ENCODE measurements at places on chromosomes 2 and 18.

DNA sequence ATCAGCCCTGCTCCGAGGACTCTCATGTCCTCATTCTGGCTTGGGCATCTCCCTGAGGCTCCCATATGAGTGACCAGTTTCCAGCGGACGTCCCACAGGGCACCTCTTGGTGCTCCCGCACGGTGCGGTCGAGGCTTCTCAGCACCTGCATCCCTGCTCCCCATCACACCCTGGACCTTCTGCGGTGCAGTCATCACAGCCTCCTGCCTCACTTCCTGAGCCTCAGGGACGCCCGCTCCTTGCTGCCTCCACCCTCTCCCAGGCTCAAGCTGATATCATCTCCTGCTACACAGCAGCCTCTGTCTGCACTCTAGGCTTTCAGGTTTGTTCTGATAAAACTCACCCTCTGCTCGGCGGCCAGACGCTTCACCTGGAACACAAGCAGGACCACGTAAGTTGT lies 185.0 kb downstream of the TMEM18 start:
- DNase-seq: no peak

DNA sequence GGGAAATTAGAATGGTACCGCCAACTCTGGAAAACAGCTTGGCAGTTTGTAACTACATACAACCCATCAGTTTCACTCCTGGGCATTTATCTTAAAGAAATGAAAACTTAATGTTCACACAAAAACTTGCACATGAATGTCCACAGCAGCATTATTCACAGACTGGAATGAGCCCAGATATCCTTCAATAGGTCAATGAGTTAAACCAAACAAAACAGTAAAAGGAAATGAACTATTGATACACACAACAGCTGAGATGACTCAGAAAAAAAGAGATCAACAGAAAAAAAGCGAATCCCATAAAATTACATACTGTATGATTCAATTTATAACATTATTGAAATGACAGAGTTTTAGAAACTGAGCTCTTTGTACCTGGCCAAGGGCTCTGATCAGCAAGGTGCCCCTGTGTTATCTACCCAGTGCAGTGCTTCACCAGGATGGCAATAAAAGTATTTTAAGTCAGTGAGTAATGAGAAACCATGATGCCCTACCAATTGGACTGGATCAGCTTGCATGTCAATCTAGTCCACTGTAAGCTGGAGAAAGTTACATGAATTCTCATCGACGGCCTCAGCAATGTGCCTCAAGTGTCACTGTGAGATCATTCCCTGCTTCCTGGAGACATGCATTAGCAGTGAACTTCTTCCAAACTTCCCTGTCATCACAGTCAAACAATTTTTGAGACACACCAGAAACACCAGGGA lies 21.9 kb downstream of the TMEM237 start:
- DNase-seq: no peak

DNA sequence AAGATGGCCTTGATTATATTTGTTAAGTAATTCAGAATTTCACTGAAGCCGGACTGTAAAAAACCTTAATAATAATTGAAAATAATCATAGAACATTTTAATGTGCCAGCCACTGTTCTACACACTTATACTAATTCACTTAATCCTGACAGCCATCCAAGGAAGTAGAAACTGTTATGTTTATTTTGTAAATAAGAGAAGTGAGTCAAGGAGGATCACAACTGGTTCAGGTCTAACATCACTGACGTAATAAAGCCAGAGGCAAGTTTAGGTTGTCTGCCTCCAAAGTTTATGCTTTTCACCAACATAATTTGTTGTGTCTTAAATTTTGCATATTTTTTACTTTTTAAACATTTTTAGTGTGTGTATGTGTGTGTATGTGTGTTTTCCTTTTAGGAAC lies 436.1 kb downstream of the LRRTM4 start:
- DNase-seq: no peak

DNA sequence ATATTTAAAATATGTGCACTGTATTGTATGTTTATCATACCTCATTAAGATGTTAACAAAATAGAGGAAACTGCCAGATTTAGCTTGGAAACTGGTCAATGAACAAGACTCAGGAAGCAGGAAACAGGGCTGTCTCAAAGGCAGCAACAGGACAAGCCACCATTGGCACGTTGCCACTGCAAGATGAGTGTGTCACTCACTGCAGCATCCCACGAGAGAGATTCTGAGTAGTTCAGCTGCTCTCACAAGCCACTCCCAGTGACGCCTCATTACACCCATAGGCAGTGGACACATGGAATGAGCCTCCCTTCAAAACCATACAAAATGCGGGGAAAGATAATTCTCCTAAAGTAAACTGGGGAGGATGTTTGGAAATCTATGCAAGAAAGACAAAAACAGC lies 181.9 kb upstream of the DLGAP1 start:
- no peak for DNase-seq

DNA sequence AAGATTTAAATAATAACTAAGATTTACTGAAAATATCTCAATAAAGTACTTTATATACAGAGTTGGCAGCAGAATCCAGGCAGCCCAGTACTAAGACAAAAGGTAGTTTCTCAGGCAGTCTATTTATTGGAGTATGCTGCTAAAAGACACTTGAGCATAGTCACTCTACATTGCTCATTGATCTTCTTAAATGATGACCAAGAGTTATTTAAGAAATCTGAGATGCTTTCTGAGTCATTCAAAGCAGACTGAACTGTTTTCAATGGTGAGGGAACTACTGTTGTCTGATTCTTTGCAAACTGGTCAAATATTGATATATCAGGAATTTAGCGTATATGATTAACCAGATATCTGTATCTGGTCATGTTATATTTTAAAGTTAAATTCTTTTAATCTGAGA lies 133.6 kb downstream of the PHLPP1 start:
- DNase-seq: no peak

- no peak for DNase-seq
These were observed 17.1 kb upstream of the ANKRD62 start for GRCh38 chr18:12076424-12077140.

DNA sequence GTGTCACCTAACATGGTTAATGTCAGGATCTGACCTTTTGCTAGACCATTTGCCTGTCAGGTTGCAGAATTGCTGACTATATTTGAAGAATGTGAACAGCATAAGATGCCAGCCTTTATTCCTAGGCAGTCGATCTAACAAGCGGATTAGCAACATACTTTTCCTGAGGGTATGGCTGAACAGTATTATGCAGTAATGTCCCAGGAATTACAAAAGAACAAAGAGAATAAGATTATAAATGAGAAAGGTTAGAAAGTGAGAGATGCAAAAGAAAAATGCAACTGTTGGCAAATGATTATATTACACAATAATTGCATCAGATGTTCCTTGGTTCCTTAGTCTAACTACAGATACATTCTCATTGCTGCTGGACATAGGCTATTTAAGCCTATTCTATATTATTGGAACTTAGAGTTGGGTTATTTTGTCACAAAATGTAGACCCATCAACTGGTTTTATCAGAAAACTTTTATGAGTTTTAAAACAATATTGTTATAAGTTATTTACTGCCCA lies 647.1 kb upstream of the CRIM1 start:
- DNase-seq: no peak

GRCh38 chr2:150339951-150340350 lies 147.5 kb downstream of the RND3 start:
- DNase-seq: no peak

- DNase-seq: no peak
These were observed 38.7 kb downstream of the ZNF521 start for GRCh38 chr18:25313268-25313667.

GRCh38 chr2:220148471-220149248 lies 521.2 kb downstream of the SLC4A3 start:
- DNase-seq: no peak

- DNase-seq: peak; percentile 31
These were observed 1.3 kb upstream of the ACKR3 start for GRCh38 chr2:236568068-236568921.

DNA sequence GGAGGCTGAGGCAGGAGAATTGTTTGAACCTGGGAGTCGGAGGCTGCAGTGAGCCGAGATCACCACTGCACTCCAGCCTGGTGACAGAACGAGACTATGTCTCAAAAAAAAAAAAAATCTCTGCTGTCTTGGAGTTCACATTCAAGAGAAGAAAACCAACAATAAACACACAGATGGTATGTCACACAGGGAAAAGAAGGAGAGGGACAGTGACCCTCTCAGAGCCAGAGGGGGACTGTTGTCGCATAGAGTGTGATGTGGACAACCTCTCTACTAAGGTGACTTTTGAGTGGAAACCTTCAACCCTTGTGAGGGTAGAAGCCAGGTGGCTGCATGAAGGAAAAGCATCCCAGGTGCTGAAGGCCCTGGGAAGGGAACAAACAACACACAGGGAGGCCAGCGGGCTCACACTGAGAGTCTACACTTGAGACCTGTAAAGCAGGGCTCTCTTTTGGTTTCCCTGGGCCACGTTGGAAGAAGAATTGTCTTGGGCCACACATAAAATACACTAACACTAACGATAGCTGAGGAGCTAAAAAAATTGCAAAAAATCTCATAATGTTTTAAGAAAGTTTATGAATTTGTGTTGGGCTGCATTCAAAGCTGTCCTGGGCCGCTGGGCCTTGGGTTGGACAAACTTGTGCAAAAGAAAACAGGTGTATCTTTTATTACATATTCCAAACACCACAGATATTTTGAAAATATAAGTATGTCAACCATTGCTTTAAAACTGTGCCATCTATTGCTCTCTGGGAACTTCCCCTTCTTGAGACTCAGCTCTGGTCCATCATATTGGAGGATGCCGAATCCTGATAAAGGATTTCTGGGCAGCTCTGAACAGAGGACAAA lies 136.0 kb downstream of the DDX1 start:
- no peak for DNase-seq

DNA sequence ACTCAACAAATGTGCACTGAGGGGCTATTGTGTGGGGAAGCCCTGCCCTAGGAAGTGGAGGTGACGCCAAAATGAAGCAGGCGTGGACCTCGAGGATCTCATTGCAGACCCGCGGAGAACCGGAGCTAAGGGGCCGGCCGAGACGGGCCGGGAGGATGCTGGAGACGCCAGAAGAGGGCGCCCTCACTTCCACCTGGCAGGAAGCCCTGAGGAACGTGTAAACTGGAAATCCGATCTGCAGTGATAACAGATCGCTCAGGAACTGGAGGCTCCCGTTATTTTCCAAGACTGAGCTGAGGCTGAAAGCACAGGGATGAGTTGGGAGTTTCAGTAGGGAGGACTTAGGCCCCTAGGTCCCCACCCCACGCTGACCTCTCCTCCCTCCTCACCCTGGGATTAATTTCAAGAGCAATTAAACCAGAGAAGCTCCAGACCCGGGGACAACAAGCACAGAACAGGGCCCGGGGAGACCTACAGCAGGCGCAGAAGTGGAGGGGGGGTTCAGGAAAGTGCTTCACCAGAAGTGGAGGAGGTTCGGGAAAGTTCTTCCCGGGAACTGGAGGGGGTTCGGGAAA lies 7.7 kb upstream of the COL6A3 start:
- peak; percentile 81 for DNase-seq

DNA sequence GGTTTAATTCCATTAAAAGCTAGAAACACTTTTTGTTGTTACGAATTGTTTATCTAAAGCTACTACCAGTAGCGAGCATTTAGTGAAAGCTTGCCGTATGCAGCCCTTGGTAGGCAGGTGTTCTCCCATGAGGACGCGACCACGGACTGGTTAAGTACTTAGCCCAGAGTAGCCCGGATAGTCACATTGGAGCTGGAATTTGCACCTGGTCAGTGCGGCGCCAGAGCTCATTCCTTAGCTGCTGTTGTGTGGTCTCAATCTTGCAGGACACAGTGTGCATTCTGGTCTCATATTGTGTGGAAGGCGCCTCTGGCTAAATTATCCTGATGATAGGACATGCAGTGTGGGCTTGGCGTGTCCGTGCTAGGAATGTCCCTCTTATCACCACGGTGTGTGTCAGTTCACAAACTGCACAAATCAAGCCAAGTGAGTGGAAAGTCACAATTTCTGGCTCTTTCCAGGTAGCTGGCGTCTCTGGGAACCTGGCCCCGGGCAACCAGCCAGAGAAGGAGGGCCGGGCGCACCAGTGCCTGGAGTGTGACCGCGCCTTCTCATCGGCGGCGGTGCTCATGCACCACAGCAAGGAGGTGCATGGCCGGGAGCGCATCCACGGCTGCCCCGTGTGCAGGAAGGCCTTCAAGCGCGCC lies 133.3 kb downstream of the ZNF236 start:
- DNase-seq: no peak

DNA sequence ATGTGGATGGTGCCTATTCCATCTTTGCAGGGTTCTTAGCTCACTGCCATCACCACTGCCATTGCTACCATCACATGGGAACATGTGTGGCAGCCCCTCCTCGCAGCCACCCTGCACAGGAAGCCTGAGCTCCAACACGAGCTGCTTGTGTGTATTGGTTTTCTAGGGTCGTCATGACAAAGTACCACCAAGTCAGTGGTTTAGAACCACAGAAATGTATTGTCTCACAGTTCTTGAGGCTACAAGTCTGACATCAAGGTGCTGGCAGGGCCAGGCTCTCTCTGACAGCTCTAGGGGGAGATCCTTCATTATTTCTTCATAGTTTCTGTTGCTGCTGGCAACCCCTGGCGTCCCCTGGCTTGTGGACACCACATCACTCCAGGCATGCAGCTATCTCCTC lies 10.3 kb upstream of the IL1R2 start:
- DNase-seq: no peak

DNA sequence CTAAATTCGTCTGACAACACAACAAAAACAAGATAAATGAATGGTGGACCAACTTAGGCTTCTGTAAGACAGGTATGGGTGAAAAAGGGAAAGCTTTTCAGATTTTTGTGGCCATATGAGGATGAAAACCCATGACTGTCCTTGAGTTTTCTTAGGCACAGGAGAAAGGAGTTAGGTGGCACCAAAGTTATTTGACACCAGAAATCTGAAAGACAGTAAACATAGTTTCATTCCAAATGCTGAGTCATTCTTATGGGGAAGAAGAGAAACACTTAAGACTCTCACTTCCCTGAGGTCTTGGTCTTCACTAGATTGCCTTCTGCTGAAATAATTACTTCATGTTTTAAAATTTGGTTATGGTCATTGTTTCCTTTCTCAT lies 5.2 kb upstream of the GPD2 start:
- no peak for DNase-seq

DNA sequence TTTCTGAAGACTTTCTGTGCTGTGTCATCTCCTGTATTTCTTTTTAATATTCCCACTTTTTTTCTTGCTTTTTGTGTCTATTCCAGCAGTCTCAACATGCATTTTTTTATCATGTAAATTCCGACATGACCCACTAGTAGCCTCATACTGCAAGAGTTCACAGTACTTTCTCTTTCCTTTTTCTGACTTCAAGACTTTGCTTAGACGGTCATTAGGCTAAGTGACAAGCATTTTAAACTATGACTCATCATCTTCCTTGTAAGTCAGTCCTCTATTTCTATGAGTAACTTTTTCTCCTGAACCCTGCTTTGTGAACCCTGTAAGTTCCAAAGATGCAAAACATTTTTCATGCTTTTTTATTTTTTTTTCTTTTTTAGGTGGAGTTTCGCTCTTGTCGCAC lies 381.2 kb downstream of the TXNL1 start:
- no peak for DNase-seq

- DNase-seq: no peak
These were observed 22.3 kb upstream of the GPC1 start for GRCh38 chr2:240412975-240413812.

DNA sequence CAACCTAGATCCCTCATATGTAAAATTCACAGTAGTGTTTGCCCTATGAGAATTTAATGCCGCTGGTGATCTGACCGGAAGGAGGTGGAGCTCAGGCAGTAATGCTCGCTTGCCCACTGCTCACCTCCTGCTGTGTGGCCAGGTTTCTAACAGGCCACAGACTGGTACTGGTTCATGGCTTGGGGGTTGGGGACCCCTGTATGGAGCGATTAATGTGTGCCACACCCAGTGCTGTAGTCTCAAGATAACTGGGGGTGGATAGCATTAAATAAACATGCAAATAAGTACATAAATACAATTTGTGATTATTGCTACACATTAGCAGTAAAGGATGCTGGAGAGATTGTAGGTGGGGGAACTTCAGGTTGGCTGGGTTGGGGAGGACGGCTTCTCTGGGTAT lies 3.2 kb downstream of the GALNT1 start:
- DNase-seq: no peak
